ENCODE measurements at places on chromosomes 11 and 22. TPM values are rescaled to one million over a fixed set of nuclear protein-coding genes. Genes with fewer than 3 reads are reported as not detected.

DNA sequence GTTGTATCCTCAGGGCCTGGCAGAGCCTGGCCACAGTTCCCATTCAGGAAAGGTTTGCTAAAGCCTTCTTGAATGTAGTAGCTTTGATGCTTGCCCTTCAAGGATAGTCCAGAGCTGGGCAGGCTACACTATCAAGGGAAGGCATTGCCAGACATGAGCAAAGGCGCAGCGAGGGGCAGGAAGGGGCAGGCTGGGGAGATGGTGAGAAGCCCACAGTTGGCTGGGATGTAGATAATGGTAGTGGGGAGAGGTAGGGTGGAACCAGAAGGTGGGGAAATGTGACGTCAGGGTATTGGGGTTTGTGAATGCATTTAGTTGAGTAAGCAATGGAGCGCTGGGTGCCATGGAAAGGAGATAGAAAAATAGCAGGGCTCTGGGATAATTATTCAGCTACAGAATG, 28.6 kb downstream of the LRRC32 start:
- no peak for DNase-seq

DNA sequence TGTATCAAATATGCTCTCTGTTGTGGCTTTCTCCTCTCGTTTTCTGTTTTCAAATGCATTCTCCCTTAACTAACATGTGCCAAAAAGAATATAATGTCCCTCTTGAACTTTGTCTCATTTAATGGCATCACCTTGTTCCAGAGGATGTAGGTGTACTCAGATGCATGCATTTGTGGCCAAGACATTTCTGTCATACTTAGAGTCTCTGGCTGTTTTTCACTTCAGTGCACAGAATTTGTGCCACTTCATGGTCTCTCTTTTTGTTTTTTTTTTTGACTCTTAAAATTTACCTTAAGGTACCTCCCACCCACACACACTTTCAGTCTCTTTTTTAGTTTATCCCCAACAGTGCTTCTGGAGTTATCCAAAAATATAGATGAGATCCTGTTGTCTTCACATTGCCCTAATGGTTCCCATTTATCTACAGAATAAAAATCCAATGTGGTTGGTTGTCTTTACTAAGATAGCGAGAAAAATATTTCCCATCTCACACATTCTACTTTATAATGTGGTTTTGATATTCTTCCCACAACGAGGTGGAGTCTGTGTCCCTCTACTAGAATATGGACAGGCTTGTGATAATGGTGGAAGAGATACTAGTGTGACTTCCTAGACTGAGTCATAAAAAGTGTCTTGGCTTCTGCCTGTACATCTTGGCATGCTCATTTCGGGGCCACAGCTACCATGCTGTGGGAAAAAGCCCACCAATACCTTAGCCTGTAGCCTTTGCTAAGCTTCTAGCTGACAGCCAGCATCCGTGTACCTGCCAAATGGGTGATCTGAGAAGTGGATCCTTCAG, 125.8 kb downstream of the DDX10 start:
- no peak for DNase-seq

DNA sequence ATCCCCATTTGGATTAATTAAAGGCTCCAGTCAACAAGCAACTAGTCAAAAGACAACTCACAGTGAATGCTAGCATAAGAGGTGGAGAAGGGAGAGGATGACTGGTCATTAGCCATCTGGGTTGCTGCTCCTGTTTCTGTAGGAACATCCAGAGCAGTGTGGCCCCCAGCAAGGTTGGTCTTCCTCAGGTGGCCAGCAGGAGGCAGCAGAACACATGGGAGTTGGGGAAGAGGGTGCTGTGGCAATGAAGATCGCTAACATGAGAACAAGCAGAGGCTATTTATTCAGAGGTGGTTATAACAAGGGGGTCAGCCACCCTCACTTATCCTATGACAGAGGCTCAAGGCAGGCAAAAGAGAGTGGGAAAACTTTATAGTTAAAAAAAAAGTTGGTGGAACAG, 21.3 kb downstream of the IZUMO1R start:
- peak; percentile 21 for DNase-seq

KRTAP5-7 gene
- total RNA-seq = not detected

RCN1 gene
- total RNA-seq = 245 TPM

CXCR5 gene
- not detected for total RNA-seq

Measured in renal cortical epithelial cell (primary cell).